ENCODE measurements at places on chromosomes 5 and 9.

GRCh38 chr9:9905736-9906135 is 707.1 kb downstream of the PTPRD start:
- DNase-seq, result no peak

DNA sequence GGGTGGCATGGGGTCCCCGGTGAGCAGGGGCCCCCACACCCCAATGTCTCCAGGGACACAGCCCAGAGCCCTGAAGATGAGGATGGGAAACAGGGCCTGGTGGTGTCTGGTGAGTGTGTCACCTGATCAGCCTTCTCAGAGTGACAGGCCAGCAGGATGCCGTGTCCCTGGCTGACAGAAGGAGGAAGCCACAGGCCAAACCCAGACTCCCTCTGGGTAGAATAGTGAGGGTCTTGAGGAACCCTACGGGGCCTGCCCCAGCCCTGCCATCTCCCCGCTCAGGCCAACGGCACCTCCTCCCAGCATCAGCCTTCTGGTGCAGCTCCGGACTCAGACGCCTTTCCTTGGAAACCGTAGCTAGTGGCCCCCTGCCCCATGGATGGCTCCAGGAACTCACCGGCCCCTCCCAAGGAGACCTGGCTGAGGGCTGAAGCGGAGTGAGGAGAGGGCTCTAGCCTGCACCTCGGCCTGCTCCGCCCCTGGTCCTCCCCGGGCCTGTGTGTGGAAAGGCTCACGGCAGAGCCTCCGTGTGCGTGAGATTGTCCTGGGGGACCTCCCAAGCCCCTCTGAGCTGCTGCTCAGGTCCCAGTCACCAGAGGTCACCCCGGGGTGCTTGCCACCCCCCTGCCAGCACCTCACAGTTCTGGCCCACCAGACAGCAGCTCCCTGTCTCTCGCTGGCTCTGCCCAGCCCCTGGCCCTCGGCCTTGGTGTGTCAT is 6.0 kb downstream of the RALGDS start:
- DNase-seq, result no peak

- peak; percentile 94 for DNase-seq
Measured at GRCh38 chr5:96572864-96573512, 89.2 kb upstream of the CAST start.

DNA sequence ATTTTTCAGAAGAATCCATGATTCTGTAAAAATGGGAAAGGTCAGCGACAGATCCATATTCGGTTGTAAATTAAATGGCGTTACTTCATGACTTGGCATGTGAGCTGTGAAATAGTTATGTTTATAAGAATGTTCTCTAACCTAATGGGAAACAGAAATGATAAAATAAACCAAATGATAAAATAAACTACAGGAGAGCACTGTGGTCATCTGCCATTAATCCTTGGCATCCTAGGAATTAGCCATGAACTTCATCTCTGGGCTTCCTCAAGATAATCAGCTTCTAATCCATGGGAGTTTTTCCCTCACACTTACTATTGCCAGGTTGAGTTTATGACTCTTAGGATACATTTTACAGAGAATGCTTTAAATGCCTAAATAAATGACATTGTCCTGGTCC is 94.6 kb upstream of the SLC30A5 start:
- peak; percentile 70 for DNase-seq

DNA sequence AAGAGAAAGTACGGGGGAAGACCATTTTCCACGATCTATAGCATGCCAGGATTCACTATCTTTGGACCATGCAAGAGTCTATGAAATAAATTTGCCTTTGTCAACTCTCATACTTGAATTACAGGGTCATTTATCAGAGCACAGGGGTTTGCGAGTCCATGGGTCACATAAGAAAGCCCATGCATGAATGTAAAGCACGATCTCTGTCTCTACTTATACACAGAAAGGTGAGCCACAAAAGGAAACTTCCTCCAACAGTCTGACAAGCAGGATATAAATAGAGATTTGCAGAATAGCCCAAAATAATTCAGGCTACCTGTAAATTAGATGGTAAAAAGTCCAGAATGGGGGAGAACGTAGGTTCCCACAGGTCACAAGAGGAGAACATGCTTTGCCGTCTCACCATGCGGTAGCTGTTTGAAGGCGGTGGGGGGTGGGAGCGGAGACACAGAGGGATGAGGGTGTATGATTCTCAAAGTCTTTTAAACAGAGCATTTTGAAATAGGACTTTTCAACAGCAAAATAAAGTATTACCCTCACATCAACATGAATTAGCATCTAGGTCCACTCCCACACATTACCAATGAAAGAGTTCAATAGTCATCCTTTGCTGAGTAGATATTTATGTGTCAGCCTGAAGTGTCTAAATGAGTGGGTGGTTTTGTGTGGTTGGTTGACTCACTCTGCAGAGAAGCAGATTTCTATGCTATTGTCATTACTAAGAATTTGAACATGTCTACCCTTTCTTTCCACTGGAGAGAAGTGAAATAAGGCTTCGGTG is 279.7 kb downstream of the EBF1 start:
- DNase-seq, result peak; percentile 34

- DNase-seq, result no peak
Measured at GRCh38 chr9:78807286-78807685, 510.4 kb downstream of the PSAT1 start.

- peak; percentile 48 for DNase-seq
Measured at GRCh38 chr9:98117984-98118639, 910 bp downstream of the TRIM14 start.

GRCh38 chr5:122500245-122501088 is 188.4 kb downstream of the SNCAIP start:
- peak; percentile 66 for DNase-seq

DNA sequence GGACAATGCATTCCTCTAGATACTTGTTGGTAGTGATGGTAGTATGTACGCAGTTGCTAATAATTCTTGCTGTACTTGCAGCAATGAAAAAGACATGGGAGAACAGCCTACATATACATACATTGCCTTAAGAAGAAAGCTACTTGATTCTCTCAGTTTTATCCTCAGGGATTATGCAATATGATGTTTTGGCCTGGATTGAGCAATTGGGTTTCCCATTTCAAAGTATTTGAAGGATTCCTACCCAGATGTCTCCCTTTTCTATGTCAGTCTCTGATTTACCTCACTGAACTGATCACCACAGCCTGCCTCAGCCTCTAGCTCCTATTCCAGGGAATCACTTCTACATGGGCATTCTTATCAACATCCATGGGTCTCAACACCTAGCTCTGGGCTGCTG is 210.1 kb upstream of the CDH10 start:
- no peak for DNase-seq

- no peak for DNase-seq
Measured at GRCh38 chr5:17223367-17224185, 6.1 kb downstream of the BASP1 start.

- DNase-seq, result no peak
Measured at GRCh38 chr5:50694027-50694590, 27.7 kb downstream of the PARP8 start.

- DNase-seq, result no peak
Measured at GRCh38 chr9:110252509-110253139, 3.7 kb downstream of the TXN start.

- DNase-seq, result no peak
Measured at GRCh38 chr9:135226369-135227050, 139.0 kb downstream of the OLFM1 start.

DNA sequence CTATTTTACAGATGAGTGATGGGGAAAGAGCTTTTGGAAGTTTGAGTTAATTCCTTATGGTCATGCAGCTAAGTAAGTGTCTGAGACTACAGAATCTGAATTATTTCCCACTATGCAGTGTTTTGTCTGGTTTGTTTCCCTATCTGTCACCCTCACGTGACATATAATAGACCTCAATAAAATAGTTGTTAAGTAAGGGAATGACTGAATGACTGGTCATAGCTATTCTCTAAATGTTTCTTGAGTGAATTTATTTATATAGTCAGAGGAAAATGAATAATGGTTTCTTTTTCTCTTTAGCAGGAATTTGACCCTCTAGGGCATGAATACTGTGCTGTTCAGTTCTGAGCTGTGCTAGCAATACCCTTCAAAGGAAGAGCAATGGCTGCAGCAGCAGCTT is 10.3 kb downstream of the TRIM32 start:
- peak; percentile 97 for DNase-seq

DNA sequence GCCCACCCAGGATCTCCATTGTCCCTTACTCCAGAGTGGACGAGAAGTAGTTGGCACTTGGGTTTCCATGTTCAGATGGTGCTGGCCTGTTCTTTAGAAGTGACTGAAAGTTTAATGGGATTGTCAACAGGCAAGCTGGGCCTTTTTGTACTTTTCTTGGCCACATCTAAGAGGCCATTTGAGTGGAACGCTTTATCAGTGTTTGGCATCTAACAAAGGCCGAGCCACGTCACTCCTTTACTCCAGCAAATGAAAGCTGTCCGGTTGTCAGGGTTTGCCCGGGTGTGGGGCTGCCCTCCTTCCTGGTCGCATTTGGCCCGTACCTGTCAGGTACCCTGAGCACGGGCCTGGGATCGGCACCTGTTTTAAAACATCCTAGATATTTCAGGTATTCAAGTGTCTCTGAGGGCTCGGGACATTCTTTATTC is 71.5 kb downstream of the RCL1 start:
- DNase-seq, result no peak
